ENCODE measurements at places on chromosomes 13 and 19. TPM values are rescaled to one million over a fixed set of nuclear protein-coding genes. Genes with fewer than 3 reads are reported as not detected.

DNA sequence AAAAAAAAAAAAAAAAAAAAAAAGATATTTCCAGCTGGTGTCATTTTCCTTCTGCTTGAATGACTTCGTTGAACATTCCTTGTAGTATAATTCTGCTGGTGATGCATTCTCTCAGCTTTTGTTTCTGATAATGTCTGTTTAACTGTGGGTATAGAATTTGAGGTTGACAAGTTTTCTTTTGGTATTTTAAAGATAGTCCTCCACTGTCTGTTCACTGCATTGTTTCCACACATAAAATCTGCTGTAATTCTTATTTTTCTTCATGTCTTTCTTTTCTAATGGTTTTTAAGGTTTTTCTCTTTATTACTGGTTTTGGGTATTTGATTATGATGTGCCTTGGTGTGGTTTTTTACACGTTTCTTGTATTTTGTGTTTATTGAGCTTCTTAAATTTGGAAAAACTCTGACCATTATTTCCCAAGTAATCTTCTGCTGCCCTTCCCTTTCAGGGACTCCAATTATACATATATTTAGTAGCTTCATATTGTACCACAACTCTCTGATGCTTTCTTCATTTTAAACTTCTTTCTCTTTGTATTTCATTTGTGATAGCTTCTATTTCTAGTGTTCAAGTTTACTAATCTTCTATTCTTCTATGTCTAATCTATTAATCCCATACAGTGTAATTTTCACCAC is 6.3 kb downstream of the EEF1AKMT1 start:
- DNase-seq, result no peak

DNA sequence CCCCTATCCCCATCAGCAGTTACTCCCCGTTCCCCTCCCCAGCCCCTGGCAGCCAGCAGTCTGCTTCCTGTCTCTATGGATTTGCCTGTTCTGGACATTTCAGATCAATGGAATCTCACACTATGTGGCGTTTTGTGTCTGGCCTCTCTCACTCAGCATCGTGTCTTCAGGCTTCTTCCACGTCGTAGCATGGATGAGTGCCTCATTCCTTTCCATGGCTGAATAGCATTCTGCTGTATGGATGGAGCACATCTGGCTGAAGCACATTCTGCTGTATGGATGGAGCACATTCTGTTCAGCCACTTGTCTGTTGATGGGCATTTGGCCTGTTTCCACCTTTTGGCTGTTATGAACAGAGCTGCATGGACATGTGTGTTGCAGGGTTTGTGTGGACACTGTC is 29.5 kb downstream of the CRTC1 start:
- DNase-seq, result no peak

DNA sequence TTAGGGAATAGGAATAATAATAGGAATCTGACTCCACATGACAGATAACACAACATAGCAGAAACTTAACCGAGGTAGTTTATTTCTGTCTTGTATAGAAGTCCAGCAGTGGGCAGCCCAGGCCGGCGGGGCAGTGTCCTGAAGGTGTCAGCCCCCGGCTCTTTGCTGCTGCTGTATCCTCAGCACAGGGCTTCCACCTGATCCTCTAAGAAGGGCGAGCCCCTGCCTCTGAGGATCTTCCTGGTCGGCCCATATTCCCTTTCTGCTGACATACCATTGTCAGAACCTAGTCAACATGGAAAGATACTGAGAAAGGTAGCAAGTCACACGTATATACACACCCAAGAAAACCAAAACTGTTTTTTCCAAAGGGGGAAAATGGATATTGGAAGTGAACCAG is 56.2 kb upstream of the GPR183 start:
- no peak for DNase-seq

GRCh38 chr13:111547726-111548273 is 227.4 kb downstream of the TEX29 start:
- no peak for DNase-seq

DNA sequence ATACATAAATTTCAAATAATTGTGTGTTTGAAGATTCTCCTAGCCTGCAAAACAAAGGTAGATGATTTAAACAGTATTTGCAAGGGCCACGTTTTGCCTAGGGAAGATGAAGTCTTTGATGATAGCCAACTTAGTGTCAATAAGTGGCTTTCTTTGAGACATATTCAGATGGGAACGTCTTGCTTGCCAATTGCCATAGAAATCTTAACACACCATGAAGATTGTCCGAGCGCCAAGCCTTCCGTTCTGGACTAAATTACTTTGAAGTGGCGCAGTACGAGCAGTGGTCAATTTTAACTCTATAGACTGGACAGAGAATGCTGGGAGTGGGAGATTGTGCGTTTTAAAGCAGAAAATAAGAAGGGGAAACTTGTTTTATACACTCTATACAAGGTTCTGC is 9.9 kb downstream of the ZIC5 start:
- no peak for DNase-seq

DNA sequence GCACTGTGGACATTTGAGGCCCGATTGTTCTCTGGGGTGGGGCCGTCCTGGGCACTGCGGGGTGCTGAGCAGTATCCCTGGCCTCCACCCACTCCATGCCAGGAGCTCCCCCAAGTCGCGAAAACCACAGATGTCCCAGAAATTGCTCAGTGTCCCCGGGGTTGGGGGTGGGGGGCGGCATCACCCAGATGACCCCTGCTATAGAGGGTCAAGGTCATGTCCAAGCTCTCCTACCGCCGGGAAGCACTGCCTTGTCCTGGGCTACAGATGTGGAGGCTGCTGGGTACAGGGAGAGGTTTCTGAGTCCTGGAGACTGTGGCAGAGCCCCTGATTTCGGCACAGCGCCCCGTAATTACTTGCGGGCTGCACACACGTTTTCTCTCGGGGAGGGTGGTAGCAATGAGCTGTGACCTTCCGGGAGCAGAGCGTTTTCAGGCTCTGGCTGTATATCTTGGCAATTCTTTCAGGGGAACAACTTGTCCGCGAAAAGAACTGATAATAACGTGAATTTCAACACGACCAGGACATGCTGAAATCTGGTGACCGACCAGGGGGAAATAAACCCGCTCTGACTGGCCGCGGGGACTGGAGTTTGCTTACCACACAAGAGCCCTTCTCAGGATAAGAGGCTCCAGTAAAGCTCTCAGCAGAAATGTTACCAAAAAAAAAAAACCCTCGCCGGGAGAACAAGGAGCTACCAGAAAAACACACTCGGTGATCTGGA is 68.1 kb downstream of the GNG7 start:
- no peak for DNase-seq

DNA sequence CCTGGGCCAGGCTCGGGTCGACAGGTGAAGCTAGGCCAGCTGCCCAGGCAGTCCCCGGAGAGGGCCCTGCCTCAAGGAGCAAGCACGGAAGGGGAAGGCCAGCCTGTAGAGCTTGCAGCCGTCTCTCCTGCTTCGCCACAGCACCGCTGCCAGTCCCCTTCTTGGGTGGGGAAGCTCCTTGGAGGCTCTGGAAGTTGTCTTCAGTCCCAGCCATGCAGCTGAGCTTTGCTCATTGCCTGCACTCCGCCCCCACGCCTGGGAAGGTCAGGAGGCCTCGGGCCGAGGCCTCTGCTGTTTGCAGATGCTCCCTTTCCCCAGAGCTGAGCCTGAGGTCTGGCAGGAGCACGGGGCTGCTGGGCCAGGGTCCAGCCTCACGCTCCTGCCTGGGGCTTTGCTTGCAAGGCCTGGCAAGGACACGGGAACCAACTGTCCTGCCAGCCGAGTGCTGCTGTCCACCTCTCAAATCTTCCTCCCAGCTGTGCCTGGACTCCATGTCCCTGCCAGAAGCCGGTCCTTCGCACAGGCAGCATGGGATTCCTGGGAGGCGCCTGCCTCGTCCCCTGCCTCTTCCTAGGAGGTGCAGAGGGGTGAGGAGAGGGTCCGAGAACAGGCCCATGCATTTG is 13.3 kb downstream of the PLEKHF1 start:
- no peak for DNase-seq

DNA sequence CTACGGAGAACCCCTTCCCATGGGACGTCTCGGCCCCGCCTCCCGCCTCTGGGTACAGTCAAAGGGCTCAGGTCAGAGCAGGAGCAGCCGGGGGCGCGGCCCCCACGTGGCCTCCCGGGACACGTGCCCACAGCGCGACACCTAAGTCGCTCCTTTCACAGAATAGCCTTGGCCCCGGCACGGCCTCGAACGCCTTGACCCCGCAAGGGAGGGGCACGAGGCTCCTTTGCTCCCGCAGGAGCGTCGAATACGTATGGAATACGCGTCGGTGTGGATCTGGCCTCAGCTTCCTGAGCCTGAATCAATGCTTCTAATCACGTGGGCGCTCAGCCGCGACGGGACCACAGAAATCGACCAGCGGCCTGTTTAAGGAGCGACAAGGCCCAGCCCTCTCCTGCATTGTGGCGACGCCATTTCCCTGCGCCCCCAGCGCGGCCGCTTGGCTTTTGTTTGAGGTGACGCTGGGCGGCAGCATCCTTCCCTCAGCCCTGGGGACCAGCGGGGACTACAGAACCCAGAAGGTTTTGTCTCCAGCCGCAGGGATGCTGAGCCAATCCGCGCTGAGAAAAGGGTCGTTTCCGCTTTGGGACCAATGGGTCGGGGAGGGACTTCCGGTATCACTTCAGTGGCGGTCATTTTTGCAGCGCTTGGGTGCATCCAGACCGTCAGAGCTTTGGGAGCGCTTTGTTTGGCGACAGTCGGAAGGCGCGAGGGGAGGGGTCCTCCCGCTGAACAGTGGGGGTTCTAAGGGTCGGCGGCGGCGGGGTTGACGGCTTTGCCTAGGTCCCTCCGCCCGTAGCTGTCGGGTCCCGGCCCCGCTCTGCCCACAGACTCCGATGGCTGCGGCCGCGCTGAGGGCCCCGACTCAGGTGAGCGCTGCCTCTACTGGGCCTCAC is at the start of gene ZIK1:
Gene ZIK1 (plus strand): TSS at position 625 of the 896 bp plus-strand sequence. CDS start 212 bp downstream, at position 837.
- peak; percentile 79 for DNase-seq

DNA sequence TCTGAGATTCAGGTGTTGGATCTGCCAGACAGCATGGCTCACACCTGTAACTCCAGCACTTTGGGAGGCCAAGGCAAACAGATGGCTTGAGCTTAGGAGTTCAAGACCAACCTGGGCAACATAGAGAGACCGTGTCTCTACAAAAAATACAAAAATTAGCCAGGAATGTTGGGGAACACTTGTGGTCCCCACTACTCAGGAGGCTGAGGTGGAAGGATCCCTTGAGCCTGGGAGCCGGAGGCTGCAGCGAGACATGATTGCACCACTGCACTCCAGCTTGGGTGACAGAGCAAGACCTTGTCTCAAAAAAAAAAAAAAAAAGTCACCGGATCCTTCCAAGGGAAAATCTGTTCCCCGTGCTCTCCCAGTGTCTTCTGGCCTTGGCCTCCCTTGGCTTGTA is 109.2 kb downstream of the IRS2 start:
- DNase-seq, result no peak

- no peak for DNase-seq
Measured at GRCh38 chr13:29745704-29746103, 104.7 kb downstream of the UBL3 start.

DNA sequence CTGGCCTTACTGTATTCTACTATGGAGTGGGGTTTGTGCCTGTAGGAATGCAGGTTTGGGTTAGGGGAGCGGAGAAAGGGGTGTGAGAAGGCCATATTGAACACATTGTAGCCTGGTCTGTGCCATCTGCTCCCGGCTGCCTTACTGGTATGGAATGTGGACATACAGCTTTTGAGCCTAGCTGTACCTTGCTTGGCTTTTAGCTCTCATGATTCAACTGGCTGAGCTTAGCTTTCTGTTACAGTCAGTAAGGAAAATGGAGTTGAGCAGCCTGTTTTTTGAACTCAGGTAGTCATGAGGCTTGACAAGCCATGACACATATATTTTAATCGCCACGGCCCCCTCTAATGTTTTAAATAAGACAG is 41.6 kb downstream of the ARHGAP35 start:
- DNase-seq, result no peak

- DNase-seq, result peak; percentile 9
Measured at GRCh38 chr19:35533822-35534392, 651 bp downstream of the GAPDHS start.

DNA sequence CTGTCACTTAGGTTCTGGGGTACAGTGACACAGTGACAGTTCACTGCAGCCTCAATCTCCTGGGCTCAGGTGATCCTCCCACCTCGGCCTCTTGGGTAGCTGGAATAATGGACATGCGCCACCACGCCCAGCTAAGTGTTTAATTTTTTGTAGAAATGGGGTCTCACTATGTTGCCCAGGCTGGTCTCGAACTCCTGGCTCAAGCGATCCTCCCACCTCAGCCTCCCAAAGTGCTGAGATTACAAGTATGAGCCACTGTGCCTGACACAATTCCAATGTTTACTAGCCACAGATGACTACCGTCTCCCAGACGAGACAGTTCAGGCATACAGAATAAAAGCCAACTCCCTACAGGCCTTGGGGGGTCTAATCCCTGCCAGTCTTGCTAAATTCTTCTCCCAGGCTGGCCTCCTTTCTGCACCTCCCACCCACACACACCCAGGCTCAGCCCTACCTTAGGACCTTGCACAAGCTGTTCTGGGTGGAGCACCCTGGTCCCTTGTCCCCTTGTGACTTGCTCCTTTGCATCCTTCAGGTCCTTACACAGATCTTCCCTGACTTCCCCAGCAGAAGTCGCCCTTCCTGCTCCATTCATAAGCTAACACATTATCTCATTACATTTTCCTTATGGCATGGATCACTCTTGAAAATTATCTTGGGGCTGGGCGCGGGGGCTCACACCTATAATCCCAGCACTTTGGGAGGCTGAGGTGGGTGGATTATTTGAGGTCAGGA is 106.4 kb downstream of the INSR start:
- DNase-seq, result no peak

DNA sequence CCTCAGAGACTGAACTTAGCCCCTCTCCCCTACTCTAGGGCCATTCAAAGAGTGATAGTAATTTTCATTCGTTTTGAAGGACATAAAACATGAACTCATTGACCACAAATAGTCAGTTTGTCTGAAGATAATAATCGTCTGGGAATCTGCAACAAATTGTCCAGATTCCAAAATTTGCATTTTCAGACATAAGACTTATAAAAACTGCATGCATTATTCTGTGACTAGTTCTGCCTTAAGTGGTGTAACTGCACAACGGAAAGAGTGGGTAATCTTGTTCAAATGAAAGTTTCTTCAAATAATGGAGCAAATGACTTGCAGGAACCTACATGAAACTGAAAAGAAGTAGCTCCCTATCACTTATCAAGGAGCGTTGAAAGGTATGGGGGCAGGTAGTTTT is 8.4 kb downstream of the CSNK1A1L start:
- DNase-seq, result peak; percentile 38

Gene TEX29
- total RNA-seq, result 0.27 TPM

Gene ZNF486
- total RNA-seq, result 1.8 TPM

Gene OXGR1
- not detected for total RNA-seq

Gene VSTM1
- total RNA-seq, result 1.5 TPM

Gene ZNF284
- 1.9 TPM for total RNA-seq

Gene TTC9B
- total RNA-seq, result not detected

Gene TTYH1
- not detected for total RNA-seq

Gene SPINT2
- total RNA-seq, result 2.7 TPM

Gene ZGLP1
- total RNA-seq, result 1.6 TPM

Gene GPR180
- 8.9 TPM for total RNA-seq

Gene ELANE
- total RNA-seq, result not detected

Gene TUBB4A
- not detected for total RNA-seq

Gene LPAR2
- 3.4 TPM for total RNA-seq

Gene METTL21C
- not detected for total RNA-seq
